Stimulated activated CD8-positive, alpha-beta memory T cell treated with anti-CD3 and anti-CD28 coated beads, Interleukin-7, amount 100 ng/mL, for 48 hours (primary cell): ENCODE measurements at places on chromosomes 16 and 17.

- DNase-seq: no peak
These were observed 74.1 kb downstream of the SPECC1 start for GRCh38 chr17:20083156-20083859.

DNA sequence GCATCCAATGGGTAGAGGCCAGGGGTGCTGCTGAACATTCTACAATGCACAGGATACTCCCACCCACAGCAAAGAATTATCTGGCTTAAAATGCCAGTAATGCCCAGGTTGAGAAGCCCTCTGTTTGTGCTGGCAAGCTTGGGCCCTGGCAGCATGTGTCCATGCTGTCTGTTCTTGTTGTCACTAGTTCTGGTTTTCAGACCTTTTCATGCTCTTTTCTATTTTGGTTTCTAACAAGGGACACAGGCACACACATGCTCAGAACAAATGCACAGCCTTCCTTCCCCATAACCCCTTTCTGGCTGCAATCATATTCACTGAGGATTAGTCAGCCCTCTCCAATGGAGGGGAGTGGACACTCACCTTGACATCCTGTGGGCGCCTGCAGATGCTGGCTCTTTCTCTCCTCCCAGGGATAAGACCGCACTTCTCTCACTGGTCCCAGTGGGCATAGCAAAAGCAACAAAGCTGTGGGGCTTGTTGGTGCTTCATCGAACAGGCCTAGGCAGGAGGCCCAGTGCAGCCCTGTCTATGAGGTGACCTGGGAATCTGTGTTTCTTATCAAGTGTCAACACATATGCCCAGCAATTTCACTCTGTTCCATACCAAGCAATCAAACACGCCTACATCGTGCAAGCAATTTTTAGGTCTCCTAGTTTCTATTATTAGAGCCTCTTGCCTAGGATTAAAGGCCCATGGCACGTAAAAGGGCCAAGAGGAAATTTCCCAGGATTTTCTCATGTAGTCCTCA, 271.1 kb upstream of the CCL2 start:
- no peak for DNase-seq

DNA sequence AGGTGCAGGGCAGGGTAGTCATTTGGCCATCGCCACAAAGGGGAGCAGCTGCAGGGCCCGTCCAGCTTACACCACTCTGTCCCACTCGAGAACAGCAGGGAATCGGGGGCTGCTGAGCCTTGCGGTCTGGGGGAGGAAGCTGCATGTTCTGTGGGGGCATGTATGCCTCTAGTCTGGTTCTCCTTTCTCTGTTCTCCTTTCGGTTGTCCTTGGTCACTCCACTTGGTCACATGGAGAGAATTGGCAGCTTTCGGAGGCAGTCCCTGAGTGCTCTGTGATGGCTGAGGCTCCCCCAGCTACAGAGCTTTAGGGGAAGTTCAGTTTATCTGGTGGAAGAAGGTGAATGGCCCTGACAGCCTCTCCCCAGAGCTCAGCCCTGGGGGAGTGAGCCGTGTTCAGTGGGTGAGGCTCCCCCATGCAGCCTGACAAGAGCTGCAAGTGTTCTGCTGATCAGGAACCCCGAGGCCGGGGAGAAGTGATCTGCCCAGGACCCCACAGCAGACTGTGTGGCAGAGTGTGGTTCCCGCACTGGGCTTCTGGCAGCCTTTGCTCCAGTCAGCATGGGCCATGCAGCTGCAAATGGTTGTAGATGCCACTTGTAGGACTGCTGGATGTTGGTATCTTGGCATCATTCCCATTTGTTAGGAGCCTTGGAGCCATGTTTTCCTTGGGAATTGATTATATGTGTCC, 22.3 kb upstream of the SMPD3 start:
- no peak for DNase-seq

DNA sequence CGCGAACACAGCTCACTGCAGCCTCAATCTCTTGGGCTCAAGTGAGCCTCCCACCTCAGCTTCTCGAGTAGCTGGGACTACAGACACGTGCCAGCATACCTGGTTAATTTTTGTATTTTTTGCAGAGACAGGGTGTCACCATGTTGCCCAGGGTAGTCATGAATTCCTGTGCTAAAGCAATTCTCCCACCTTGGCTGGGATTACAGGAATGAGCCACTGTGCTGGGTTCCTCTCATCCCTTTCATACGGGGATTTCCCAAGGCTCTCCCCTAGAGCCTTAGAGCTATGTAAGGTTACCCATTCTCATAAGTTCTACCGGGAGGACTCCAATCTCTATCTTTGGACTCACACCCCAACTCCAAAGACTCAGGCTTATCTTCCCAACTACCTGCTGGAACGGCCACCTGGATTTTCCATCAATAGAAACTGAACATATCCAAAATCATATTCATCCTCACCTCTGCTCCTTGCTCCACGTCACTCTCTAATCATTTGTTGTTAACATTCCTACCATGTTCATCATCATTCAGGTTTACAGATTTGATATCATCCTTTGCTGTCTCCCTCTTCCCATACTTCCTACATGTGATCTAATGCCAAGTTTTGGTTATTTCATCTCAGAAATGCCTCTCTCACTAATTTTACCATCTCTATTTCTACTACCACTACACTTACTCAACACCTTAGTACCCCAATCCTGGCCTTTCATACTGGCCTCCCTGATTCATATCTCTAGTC, 92.5 kb downstream of the NCOR1 start:
- no peak for DNase-seq

- DNase-seq: no peak
These were observed 37.1 kb upstream of the MGAT5B start for GRCh38 chr17:76830987-76831715.

DNA sequence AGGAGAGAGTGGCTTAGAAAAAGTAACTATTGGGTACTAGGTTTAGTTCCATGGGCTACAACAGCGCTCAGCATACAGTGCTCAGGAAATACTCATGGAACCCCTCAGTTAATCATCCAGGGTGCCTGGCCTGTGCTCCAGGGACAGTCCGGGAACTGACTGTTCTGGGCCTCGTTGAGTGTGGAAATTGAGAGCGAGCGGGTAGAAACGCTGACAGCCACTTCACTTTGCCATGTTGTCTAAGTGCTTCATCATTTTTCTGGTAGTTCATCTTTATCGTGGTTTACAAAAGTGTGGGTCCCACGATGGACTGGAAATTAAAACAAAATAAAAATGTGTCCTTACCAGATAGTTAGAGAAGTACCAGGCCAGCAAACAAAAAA, 31.6 kb upstream of the DNAH17 start:
- DNase-seq: no peak

DNA sequence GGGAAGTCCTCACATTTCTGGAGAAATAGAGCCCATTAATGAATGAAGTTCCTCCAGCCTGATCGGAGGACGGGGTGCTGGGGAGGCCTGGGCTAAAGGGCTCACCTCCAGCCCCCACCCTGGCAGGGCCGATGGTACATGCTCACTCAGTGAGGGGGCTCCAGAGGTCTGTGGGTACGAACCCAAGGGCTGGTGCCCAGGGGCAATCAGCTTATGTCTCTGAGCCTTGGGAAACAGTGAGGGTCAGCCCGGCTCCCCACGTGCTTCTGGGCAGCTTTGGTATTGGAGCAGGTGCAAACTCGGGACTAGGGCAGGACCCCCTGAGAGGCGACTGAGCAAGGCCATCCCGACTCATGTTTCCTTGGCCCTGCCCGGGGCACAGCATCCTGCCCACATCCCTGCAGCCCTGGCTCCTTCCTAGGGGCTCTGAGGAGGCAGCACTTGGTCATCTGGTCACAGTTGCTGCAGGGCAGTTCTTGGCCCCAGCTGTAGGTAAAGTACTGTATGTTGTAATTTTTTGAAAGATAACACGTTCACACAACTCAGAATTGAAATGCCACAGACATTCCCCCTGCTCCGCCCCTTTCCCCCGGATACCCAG, 969 bp upstream of the CETP start:
- DNase-seq: no peak

- DNase-seq: no peak
These were observed 388.2 kb upstream of the MAF start for GRCh38 chr16:79988721-79989220.

DNA sequence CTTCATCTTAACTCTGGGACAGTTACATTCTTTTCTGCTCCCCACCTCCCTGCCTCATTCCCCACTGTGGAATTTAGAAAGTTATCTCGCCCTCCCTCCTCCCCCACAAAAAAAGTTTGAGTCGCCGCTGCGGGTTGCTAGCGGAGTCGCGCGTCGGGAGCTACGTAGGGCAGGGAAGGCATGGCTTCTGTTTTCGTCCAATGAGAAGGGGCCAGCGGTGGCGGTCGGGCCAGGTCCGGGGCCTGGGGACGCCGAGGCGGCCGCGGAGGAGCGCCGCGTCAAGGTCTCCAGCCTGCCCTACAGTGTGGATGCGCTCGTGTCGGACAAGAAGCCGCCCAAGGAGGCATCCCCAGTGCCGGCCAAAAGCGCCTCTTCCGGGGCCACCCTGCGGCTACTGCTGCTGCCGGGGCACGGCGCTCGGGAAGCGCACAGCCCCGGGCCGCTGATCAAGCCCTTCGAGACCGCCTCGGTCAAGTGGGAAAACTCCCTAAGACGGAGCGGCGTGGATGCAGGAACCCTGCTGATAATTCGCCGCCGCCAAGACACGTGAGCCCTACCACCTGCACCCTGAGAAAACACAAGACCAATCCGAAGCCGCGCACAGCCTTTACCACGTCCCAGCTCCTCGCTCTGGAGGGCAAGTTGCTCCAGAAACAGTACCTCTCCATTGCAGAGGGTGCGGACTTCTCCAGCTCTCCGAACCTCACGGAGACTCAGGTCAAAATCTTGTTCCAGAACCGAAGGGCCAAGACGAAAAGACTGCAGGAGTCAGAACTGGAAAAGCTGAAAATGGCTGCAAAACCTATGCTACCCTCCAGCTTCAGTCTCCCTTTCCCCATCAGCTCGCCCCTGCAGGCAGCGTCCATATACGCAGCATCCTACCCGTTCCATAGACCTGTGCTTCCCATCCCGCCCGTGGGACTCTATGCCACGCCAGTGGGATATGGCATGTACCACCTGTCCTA, 8.9 kb downstream of the OR4D1 start:
- peak; percentile 34 for DNase-seq

- no peak for DNase-seq
These were observed 9.9 kb downstream of the SRCIN1 start for GRCh38 chr17:38595892-38596291.

DNA sequence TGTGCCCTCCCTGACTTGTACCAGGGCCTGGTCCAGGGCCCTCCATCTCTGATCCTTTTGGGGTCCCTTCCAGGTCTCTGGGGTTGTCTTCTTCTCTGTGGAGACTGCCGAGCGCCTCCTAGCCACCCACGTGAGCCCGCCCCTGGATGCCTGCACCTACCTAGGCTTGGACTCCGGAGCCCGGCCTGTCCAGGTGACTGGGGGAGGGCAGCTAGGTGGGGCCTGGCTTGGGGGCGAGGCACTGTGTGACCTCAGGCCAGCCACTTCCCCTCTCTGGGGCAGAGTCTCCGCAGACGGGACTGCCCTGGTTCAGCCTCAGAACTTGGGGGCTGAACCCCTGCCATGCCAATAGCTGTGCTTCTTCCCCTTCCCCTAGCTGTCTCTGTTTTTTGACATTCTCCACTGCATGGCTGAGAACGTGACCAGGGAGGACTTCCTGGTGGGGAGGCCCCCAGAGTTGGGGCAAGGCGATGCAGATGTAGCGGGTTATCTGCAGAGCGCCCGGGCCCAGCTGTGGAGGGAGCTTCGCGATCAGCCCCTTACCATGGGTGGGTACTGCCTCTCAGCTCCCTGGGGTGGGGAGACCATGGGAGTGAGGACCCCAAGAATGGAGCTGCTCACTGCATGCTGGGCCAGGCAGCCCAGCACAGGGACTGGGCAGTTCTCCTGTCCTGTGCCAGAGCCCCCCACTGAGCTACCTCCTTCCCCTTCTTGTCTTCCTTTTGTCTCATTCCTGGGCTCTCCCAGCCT, 14.6 kb downstream of the FCSK start:
- DNase-seq: no peak
